ENCODE measurements at places on chromosomes 2 and 18. TPM values are rescaled to one million over a fixed set of nuclear protein-coding genes. Genes with fewer than 3 reads are reported as not detected.

- no peak for DNase-seq
Measured at GRCh38 chr2:86296947-86297346, 40.5 kb downstream of the REEP1 start.

- DNase-seq: no peak
Measured at GRCh38 chr18:23772327-23773024, 83.2 kb downstream of the LAMA3 start.

GRCh38 chr2:32342801-32343200 lies 14.0 kb upstream of the BIRC6 start:
- DNase-seq: no peak

DNA sequence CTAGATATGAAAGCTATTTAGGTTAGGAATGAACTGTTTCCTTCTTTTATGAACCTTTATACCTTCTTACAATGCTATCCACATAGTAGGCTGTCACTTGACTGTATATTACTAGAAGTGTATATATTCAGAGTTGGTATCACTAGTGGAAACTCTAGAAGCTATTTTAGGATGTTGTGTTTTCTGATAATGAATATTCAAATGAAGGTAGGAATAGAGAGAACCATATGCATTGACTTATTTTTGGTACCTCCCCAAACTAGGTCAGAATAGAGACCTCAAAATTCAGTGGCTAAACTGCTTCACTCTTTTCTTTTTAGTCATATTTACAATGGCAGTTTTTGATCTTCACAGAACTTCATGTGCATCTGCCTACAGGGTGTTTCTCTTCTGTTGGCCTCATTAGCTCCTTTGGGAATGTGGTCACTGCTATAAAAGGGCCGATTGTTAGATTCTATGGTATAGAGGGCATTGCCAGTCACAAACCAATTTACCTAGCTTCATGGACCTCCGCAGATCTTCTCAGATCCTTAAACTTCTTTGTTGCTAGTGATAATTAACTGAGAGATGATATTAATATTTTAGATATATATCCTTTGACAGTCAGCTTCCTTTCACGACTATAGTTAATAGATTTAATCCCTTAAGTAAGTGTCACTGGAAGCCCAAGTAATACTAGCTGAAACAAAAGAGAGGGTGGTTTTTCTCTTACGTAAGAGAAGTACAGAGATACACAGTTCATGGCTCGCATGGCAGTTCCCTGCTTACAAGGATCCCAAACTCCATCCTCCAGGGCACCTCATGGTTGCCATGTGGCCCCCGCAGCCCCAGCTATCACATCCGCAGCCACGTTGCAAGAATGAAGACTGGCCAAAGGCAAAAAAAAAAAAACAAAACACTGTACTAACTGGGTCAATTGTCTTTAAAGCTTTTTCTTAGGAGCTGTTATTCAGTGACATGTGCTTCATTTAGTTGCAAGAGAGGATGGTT lies 61.0 kb downstream of the TSPYL6 start:
- DNase-seq: no peak

DNA sequence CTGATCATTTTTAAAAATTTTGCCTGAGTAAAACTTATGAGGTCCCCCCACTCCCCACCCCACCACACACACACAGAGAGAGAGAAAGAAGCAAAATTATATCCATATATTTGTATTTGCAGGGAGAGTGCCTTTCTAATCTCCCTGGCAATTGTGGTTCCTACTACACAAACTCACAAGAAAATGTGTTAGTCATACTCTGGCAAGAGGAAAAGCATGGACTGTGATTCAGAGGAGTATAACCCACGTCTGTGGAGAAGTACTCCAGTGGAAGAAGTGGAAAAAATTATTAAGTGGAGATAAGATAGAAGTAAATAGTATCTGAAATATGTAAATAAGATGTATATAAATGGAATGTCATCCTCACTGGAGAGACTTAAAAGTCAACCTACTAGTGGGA lies 114.0 kb downstream of the DSEL start:
- DNase-seq: no peak

DNA sequence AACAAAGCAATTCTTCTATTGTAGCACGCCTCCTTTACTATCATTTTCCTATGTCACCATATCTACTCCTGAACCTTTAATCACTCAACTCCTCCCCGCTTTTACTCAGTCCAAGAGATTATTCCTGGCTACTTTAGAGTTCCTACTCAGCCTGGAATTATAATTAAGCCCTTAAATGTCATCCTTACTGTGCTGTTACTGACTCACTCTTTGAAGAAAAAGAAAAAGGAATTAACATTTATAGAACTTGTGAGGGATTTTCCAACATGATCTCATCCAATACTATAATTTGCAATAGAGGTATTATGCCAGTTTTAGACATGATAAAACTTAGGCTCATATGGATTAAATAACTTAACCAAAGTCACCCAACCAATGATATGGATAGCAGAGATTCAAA lies 61.7 kb downstream of the CCDC88A start:
- DNase-seq: no peak

DNA sequence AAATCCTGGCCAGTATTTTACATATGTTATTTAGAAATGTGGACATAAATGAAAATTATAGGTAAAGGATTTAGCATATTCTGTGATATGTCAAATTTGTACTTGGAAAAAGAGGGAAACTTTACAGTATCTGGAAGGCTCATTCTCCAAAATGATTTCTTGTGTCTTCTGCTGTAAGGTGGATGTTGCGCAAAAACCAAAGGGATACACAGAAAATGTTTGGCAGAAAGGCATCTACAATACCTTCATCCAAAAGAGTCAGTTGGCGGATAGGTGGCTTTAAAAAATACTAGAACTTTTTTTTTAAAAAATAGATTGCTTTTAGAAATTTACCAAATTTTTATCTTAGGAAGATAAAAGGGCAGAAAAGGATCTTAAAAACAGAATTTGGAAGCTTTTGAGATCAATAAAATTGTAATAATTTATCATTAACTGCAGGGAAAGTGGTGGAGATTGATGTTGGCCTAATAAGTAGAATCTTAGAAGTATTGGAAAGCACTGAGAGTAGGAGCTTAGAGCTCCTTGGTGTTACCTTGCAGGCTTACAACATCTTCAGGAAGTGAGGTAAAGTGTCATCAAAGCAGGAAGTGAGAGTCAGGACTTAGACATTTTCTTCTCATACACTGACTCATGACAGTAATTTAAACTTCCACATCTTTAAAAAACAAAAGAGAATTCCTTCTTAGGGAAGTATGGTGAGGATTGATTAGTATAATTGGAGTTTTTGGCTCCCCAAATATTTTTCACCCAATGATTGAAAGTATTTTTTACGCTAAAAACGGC lies 2.1 kb downstream of the NABP1 start:
- DNase-seq: no peak

- DNase-seq: no peak
Measured at GRCh38 chr2:167749016-167749415, 498.4 kb downstream of the STK39 start.

- DNase-seq: no peak
Measured at GRCh38 chr2:235098269-235098668, 146.5 kb downstream of the SH3BP4 start.

DNA sequence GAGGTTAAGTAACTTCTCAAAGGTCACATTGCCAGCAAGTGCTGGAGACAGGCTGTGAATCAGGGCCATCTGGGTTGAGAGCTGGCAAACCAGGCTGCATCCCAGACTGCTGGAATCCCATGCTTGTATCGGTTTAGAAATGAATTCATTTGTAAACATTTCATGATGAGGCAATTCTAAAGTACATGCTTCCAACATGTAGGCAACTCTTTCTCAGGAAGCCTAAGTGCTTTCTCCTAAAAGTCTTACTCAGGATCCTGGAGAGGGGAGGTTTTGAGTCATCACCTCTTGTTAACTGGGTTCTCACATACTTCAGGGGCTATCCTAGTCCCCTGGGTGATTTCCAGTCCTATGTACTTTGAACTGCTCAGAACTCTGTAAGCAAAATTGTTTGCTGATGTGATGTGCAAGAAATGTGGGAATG lies 416.5 kb downstream of the MEIS1 start:
- no peak for DNase-seq

Gene ZNF892
- total RNA-seq: 10.8 TPM

DNA sequence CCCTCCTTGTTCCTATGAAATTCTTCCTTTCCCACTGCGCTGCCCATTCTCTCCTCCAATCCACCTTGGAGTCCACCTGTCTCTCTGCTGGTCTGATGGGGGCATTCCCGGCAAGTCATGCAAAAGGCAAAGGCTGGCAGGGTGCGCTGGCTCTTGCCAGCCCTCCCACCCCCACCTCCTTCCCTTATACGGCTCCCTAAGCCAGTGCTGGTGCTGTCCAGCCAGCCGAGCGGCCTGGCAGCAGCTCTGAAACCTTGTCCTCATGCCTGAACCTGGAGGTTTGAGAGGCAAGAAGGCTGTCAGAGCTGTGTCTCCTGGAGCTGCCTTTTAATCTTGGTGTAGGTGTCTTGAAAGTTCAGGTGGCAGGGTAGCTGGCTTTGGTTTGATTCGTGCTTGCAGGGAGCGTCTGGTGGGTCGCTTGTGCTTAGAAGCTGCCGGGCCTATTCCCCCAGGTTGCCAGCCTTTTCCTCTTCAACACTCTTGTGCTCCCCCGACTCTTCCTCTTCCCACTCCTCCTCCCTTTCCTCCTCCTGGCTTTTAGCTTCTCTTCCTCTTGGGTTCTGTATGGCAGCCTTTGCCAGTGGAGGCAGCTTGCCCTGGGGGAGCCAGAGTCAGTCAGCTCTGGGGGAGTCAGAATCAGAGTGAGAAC lies 748 bp downstream of the LIPG start:
- DNase-seq: peak; percentile 53

DNA sequence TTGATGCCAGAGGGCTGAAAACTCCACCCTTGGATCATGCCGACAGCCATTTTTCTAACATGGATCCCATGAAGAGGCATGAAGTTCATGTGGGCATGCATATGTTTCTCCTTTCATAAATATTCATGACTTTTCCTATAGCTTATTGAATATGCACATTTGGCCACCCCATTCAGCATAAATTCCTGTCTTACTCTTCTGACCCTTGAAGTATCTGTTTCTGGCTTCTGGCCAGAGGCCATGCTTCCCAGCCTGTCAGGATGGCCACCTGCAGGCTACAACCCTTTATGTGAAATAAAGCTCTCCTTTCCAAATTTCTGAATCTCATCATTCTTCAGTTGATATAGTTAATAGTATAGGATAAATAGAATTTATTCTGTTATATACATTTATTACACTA lies 19.6 kb upstream of the MSTN start:
- no peak for DNase-seq

Gene NEUROD1
- total RNA-seq: not detected

Measured in H1 (cell line).